ENCODE measurements at places on chromosomes 3 and 15.

- no peak for DNase-seq
Measured at GRCh38 chr3:97066531-97066930, 252.1 kb downstream of the EPHA6 start.

DNA sequence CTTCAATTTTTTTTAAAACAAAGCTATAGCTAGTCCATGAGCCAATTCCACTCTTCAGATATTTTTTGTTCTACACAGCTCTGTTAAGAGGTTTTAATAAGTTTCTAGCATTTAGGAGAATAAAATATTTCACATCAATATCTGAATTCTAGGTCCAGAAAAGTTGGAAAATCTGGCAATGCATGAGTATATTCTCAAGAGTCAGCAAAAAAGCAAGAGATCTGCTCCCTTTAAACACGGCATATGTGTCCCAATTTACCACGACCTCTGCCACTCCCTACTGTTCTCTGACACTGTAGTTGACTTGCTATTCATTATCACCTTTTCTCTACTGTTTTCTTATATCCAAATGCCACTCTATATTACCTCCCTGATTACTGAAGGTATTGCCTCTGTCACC, 145.1 kb upstream of the TGFBR2 start:
- DNase-seq, result no peak

DNA sequence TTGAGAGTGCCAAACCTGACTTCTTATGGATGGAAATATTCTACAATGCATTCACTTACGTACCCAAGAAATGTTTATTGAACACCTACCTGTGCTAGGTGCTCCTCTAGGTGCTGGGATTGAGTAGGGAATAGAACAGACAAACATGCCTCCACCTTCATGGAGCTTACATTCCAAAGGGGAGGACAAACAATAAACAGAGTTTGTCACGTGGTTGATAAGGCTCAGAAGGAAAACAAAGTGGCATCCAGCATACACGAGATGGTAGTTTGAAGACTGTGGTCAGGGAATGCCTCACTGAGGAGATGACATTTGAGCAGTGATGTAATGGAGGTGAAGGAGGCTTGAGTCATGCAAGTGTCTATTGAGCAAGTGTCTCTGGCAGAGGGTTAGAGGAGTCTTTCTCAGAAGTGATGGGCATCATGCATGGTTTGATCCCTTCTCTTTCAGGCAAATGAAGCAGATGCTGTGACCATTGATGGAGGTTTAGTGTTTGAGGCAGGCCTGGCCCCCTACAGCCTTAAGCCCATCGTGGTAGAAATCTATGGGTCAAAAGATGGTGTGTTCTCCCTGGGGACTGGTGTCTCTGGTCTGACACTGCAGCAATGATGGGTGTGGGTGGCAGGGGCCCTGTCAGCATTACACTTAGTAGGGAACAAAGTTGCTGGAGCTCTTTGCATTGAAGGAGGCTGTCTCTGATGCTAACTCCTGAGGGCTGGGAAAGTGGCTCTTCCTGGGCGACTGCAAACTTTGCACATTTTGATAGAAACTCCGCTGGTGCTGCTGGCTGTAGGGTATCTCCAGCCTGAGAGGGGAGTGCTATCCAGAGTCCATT, 29.7 kb upstream of the TOPBP1 start:
- DNase-seq, result no peak

DNA sequence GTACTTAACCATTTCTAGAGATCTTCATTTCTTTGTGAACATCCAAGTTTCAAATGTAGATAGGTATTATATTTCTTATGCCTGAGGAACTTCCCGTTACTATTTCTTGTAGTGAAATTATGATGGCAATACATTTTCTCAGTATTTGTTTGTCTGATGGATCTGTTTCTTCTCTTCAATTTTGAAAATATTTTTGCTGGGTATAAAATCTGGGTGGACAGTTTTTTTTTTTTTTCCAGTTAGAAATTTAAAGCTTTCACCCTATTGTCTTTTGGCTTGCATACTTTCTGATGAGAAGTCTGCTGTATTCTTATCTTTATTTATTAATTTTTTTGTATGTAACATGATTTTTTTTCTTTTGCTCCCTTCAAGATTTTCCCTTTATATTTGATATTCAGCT, 175.8 kb downstream of the SV2B start:
- DNase-seq, result no peak

DNA sequence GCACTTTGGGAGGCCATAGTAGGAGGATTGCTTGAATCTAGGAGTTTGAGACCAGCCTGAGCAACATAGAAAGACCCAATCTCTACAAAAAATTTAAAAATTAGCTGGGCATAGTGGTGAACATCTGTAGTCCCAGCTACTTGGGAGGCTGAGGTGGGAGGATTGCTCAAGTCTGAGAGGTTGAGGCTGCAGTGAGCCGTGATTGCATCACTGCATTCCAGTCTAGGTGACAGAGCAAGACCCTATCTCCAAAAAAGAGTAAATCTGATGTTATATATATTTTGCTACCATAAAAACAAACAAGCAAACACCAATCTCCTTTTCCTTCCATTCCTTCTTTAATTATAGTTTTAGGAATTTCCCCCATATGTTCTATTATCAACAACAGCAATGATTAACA, 74.2 kb upstream of the RNU6-1 start:
- no peak for DNase-seq

DNA sequence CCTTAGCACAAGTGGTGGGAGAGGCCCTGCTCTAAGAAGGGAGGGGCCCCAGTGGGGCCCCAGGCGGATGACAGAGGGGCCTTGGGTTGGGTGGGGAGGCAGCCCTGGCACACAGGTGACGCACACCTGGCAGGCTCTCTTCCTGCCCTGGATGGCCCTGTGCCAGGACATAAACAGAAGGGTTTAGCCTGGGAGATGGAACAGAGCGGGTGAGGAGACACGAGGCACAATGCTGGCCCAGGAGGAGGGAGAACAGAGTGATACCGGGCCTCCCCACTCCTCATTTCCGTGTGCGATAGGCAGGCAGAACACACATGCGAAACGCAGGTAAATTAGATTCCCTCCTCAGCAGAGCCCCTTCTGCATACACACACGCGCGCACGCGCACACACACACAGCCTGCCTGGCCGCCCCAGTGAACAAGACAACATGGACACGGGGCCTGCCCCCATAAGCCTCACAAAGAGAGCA, 39.8 kb downstream of the IDH2 start:
- no peak for DNase-seq

DNA sequence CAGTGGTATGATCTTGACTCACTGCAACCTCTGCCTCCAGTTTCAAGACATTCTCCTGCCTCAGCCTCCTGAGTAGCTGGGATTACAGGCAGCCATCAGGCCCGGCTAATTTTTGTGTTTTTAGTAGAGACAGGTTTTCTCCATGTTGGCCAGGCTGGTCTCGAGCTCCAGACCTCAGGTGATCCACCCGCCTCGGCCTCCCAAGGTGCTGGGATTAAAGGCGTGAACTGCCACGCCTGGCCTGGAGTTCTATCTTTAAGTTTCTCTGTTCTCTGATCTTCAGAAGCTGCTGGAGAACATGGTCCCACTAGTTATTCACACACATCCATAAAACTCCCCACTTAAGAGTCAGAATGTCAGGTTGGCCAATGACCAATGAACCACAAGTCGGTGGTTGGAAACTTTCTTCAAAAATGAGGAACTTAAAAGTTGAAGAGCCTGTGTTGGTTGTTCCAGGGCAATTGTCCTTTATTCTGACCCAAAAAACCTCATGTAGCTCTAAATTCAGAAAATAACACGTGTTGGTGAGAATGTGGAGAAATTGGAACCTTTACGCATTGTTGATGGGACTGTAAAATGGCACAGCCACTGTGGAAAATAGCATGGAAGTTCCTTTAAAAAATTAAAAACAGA, 55.9 kb upstream of the PIK3CB start:
- no peak for DNase-seq

- DNase-seq, result no peak
Measured at GRCh38 chr15:42498212-42499068, 3.0 kb downstream of the SNAP23 start.

- no peak for DNase-seq
Measured at GRCh38 chr3:128550471-128551126, 57.6 kb upstream of the GATA2 start.

DNA sequence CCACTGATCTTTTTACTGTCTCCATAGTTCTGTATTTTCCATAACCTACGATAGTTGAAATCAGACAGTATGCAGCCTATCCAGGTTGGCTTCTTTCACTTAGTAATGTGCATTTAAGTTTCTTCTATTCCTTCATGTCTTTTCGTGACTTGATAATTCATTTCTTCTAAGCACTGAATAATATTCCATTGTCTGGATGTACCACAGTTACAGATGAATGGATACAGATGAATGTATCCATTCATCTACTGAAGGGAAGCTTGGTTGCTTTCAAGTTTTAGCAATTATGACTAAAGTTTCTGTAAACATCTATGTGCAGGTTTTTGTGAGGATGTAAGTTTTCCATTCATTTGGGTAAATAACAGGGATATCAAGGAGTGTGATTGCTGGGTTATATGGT, 124.8 kb downstream of the NSUN3 start:
- no peak for DNase-seq

DNA sequence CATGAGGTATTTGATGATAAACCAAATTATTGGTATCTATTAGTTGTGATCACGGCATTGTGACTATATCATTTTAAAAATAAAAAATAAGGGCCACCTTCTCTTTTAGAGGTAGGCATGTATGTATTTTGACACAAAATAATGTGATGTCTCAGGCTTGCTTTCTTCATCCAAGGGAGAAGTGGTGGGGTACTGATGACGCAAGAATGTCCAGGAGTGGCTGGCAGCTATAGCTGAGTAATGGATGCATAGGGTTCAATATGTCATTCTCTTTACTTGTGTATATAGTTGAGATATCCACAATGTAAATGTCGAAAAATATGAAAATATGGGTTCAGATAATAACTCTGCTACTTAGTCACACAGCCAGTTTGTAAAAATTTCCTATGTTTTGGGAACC, 46.8 kb upstream of the NSMCE3 start:
- no peak for DNase-seq

DNA sequence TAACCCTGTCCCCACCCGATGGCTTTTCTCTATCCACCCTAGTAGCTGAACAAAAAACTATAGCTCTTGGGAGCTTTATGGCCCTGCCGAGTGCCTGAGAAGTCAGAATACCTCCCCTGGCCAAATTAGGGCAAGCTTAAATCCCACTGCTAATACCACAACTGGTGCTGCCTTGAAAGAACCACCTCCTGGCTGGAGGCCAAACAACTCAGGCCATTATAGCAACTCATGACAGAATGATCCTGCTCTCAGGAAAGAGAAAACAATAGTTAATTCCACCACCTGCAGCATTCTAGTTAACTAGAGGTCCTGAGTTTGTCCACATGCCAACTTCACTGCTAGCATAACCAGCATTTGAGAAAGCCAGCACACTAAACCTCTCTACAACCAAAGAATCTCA, 123.2 kb downstream of the RTP4 start:
- DNase-seq, result no peak

GRCh38 chr3:155390351-155390750, 96.9 kb upstream of the STRIT1 start:
- DNase-seq, result no peak

DNA sequence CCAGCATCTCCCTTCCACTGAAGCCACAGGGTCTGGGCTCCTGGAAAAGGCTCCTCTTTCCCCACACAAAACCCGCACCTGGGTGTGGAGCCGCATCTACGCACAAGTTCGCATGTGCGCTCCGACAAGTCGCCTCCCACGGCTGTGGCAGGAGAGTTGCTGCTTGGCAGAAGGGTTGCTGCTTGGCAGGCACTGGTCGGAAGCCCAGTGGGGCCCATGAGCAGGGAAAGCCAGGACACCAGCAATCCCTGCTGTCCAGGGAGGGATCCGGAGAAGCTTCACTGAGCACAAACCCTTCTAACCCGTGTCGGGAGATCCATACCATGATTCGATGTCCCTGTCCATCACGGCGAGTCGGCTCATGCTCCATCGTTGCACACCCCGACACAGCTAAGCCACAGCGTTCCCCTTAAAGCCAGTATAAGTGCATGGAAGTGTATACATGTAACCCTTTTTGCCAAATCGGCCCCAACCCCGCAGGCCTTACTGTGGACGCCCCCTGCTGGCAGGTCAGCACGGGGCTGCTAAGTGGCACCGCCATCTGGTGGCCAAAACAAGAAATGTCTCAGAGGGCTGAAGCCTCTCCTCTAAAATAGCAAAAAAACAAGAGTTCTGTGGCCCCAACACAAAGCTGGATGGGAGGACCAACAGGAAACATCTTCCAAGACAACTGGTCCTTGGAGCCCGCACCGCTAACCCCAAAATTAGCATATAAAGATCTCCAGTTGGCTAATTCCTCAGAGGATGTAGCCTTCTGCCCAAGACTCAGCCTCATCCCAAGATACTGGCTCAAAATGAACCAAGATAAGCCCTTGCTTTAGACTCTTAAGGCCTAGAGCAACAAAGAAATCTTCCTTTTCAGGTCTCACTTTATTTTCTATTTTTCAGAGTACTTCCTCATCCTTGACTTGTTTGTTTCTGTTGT, 8.3 kb downstream of the ANKRD63 start:
- DNase-seq, result peak; percentile 92

DNA sequence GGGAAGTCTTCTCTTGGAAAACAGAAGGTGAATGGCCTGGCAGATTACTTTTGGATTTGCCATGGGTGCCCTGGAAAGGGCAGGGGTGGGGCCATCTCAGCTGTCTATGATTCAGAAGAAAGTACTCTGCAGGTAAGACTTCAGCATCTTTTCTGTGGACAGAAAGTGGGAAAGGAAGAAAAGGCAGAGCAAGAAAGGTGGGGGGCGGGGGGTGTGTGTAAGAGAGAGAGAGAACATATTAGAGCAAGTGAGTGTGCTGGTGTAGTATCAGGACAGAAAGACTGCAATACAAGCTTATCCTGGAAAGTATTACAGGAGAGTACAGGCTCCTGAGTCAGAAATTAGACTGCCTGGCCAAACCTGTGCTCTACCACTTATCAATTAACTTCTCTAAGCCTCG, 5.5 kb downstream of the TAGLN3 start:
- no peak for DNase-seq
